ENCODE measurements at places on chromosomes 11 and 22. TPM values are rescaled to one million over a fixed set of nuclear protein-coding genes. Genes with fewer than 3 reads are reported as not detected.

SPECC1L gene
- total RNA-seq = 53.7 TPM

TRAF6 gene
- 11.5 TPM for total RNA-seq

INPP5J gene
- not detected for total RNA-seq

NAV2 gene
- total RNA-seq = 31.4 TPM

NLRP14 gene
- total RNA-seq = 0.29 TPM

CYB5R2 gene
- total RNA-seq = 21.6 TPM

YPEL4 gene
- 1.1 TPM for total RNA-seq

MYO7A gene
- 4.5 TPM for total RNA-seq

GALNT18 gene
- 25.9 TPM for total RNA-seq

- no peak for DNase-seq
Measured at GRCh38 chr22:48957987-48958321, 869.7 kb downstream of the BRD1 start.

- DNase-seq = no peak
Measured at GRCh38 chr11:26974069-26974783, 19.7 kb upstream of the FIBIN start.

DNA sequence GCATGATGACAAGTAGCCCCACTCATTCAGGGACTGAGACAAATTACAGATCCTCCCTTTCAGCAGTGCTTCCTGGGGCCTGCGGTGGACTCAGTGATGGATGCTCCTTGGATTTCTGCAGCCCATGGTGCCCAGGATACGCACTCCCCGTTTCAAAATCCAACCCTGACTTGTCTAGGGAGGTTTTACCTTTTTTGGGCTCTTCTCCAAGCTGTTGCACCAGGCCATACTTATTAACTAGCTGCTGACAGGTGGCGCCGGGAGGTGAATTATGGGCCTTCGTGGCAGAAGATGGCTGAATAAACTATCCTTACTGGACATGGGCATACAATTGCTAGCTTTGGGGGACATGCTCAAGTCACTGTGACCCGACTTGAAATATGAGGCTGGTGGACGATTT is 324.3 kb upstream of the SYN3 start:
- no peak for DNase-seq

DNA sequence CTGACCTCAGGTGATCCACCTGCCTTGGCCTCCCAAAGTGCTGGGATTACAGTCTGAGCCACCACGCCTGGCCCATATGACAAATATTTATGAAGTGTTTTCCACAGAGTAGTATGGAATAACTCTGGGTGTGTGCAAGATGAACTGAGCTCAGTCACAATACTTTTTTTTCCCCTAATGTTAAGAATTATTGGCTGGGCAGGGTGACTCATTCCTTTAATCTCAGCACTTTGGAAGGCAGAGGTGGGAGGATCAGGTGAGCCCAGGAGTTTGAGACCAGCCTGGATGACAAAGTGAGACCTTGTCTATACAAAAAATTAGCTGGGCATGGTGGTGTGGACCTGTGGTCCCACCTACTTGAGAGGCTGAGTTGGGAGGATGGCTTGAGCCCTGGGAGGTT is 6.4 kb downstream of the PTPRJ start:
- DNase-seq = no peak

DNA sequence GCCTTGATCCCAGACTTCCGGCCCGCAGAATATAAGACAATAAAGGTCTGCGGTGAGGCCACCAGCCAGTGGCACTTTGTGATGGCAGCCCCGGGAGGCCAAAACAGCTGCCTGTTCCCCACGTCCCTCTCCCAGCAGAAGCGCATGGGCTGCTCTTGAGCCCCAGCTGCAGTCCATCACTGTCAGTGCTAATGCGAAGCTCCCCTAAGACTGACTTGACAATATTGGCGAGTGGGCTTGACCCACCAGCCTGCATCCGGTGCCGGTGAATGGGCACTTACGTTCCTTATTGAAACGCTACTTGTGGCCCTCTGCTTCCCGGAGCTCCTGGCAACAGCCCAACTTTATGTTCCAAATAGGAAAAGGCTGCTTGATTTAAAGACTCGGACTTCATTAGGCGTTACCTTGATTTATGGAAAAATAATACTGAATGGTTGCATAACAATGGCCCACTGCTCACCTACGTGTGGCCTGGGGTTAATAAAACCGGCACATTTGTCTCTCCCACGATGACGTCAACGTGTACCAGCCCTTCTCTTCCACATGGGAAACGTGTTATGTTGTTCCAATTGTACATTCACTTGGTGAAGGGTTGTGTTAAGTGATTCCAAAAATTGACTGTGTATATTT is 93.4 kb upstream of the SEPTIN5 start:
- no peak for DNase-seq

DNA sequence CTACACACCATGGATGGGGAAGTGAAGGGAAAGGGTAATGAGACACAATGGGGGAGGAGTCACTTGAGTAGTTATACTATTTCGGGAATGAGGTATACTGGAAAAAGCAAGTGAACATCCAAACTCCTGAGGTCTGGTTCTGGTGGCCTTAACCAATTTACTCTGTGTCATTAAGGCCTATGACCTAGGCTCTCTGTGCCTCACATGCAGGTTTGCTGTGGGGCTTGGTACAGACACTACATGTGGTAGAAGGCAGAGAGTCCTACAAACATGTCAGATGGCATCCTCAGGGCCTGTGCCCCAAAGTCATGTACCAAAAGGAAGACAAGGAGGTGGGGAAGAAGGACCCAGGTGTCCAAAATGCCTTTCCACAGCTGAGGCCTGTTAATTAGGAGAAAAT is 98.9 kb downstream of the TRIM29 start:
- no peak for DNase-seq

- DNase-seq = no peak
Measured at GRCh38 chr11:128326791-128327190, 260.6 kb downstream of the ETS1 start.

Data from breast epithelium (tissue), 4 donors.